SJCRH30 (cell line): ENCODE measurements at places on chromosomes 16 and 17. TPM values are rescaled to one million over a fixed set of nuclear protein-coding genes. Genes with fewer than 3 reads are reported as not detected.

MEIOB gene
- not detected in 2 replicates for total RNA-seq

CTNS gene
- total RNA-seq, result 6.0 and 8.1 TPM in 2 replicates

NPTX1 gene
- total RNA-seq, result not detected in 2 replicates

- DNase-seq, result no peak
- H3K27me3 ChIP-seq, result no peaks in the 10 kb centered on the region
- no peaks in the 10 kb centered on the region for H3K4me1 ChIP-seq
- peak overlapping the region; percentile 15 for H3K4me3 ChIP-seq
These were observed 499.9 kb upstream of the ZFHX3 start for GRCh38 chr16:73547552-73548403.

- DNase-seq, result no peak
- no peaks in the 10 kb centered on the region for H3K36me3 ChIP-seq
- H3K27ac ChIP-seq, result no peak overlapping the region
- H3K4me1 ChIP-seq, result no peaks in the 10 kb centered on the region
- H3K27me3 ChIP-seq, result peaks cover under 1% of the 10 kb centered on the region; the same call in 1 of the 2 replicates
These were observed 3.2 kb downstream of the DPH1 start for GRCh38 chr17:2033153-2033552.

DNA sequence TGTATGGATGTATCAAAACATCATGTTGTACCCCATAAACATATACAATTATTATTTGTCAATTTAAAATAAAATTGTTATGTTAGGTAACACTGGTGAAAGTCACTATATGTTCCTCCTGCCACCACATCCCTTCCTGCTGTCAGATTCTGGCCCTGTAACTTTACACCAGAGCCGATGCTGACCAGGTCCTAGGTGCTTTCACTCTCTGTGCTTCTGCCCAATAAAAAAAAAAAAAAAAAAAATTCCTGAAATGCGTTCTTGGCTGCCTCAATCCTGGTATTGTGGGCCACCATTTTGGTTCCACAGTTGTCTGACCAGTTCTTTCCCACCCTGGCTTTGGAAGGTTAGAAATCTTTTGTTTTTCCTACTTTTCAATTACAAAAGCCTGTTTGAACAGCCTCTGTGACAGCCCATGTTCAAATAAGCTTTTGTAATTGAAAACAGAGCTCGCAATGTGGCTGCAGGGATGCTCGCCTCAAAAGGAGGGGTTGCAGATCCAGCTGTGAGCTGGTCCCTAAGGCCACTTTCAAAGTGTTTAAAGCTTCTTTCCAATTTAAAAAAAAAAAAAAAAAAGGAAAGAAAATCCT lies 831.0 kb upstream of the EEF2KMT start:
- H3K27me3 ChIP-seq, result no peaks in the 10 kb centered on the region
- no peak for DNase-seq
- no peak overlapping the region for H3K4me3 ChIP-seq
- no peaks in the 10 kb centered on the region for H3K36me3 ChIP-seq
- no peaks in the 10 kb centered on the region for H3K4me1 ChIP-seq
- no peak overlapping the region for H3K27ac ChIP-seq
